Stimulated activated CD4-positive, alpha-beta T cell treated with anti-CD3 and anti-CD28 coated beads, TNF-alpha, amount 100 ng/mL, for 24 hours (primary cell): ENCODE measurements at places on chromosomes 4 and X.

DNA sequence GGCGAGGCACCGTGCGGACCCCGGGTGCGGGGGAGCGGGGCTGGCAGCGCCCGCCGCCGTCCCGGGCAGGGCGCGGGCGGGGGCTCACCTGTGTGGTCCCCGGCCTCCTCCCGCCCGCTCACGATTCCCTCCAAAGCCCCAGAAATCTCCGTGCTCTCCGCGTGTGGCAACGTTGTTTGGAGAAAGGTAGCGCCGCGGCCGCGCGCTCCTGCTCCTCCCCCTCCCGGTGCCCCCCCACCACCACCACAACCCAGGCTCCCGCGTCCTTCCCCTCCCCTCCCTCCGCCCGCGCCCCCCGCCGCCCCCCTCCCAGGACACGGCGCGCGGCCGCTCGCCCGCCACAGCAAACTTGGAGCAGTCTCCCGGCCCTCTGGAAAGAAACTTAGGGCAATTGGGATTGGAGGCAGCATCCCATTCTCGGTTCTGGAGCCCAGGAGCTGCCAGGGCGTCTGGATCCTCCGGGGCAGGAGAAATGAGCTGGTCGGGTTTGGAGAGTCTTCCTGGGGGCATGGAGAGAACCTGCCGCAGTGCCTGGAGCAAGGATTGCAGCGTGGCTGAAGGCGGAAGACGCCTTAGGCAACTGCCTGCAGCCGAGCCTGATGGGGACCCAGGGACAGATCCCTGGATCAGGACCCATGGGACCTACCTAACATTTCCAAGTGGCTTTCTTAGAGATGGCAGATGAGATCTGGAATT lies 855 bp downstream of the KLF3 start:
- no peak for DNase-seq

GRCh38 chrX:110310896-110311295 lies 7.0 kb downstream of the AMMECR1 start:
- no peak for DNase-seq

DNA sequence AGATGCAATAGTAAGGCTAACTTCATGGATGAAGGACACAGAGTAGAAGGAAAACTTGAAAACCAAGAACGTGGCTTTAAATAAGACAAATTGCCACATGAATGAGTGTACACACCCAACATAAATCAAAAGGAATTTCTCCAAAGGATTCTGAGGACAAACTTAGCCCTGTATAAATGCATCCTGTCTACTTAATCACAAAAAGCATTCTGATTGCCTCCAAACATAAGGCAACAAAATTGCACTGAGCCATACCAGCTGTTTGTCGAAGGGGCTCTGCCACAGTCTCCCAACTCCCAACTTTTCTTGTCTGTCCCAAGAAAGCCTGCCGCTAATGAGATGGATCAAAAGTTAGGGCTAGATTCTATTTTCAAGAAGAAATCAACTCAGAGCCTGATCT lies 194.3 kb downstream of the SOWAHB start:
- DNase-seq, result no peak

DNA sequence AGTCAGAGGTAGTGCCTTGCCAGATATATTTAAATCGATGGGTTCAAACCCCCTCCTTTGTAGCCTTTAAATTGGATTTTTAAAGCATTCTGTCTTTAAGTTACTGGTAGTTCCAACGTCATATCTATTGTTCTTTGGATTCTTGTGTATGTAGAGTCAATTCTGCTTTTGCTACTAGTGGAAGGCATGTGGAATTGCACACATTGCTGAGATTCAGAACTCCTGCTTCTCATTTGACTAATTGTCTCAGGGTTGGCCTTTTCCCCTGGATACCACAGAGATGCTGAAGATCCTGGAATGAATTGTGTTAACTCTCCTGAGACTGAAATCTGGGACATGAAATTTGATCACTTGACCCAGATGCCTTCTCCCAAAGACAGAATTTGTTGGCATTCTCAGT lies 328.3 kb upstream of the RPS6KA3 start:
- no peak for DNase-seq

- peak; percentile 6 for DNase-seq
Observed at GRCh38 chrX:120358737-120359456, 3.0 kb upstream of the ATP1B4 start.

GRCh38 chrX:72545990-72546389 lies 26.7 kb downstream of the HDAC8 start:
- no peak for DNase-seq

DNA sequence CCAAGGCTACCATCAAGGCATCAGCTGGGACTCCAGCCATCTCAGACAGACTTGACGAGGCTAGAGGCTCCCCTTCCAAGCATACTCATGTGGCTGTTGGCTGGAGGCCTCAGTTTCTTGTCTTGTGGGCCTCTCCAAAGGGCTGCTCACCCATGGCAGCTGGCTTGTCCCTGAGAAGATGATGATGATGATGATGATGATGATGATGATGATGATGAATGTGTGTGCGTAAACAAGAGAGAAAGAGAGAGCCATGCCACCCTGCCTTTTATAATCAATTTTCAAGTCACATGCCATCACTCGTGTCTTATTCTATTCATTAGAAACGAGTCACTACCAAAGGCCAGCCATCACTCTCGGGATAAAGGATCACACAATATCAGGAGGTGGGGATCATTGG lies 60.5 kb upstream of the ADGRG2 start:
- DNase-seq, result no peak
